Stimulated activated CD4-positive, alpha-beta T cell treated with anti-CD3 and anti-CD28 coated beads, Interleukin-15, amount 100 ng/mL, for 24 hours (primary cell): ENCODE measurements at places on chromosomes 7 and 10.

- DNase-seq, result no peak
Measured at GRCh38 chr7:68063171-68063570, 1066.5 kb downstream of the TYW1 start.

DNA sequence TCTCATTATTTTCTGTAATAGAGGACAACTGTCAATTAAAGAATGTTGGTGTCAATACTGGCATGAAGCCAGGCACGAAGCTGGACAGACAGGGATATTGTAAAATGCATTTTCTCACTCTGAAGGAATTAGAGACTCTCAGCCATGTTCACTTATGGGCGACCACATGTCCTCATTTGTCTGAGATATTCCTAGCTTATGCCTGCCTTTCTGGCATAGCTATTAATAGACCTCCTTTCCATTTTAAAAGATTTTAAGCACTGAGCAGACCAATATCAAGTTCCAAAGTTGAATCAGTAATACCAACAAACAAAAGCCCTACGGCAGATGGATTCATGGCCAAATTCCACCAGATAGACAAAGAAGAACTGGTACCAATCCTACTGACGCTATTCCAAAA is 589.9 kb downstream of the GRM8 start:
- DNase-seq, result no peak

DNA sequence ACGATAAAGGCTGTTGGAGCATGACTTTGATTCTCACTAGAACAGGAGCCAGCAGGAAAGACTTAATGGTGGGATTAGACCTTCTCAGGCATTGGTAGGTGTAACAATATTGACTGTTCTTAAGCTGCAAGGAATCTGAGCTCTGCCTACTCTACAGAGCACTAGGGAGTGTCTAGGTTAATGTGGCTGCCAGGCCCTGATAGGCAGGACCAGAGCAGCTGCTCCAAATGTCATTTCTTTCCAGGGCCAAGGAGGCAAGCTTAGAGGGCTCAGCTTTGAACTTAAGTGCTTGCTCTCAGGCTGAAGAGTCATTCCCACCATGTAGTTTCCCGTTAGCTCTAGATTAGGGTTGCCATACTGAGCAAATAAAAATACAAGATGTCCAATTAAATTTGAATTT is 96.8 kb downstream of the RAB18 start:
- no peak for DNase-seq

DNA sequence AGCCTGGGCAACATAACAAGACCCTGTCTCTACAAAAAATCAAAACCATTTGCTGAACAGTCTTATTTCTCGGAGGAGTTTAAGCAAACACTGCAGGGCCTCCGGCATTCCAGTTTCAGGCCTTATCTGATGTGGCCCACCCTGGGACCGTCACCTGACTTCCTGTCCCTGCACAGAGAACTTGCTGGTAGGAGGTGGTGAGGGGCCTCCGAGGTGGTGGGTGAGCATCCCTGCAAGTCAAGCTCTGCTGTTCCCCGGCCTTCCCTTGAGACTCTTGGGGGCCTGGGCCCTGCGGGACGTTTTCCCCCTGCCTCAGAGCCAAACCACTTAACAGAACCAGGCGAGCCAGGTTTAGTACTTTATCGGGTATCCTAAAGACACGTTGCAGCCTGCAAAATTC is 44.5 kb upstream of the AP5Z1 start:
- no peak for DNase-seq

DNA sequence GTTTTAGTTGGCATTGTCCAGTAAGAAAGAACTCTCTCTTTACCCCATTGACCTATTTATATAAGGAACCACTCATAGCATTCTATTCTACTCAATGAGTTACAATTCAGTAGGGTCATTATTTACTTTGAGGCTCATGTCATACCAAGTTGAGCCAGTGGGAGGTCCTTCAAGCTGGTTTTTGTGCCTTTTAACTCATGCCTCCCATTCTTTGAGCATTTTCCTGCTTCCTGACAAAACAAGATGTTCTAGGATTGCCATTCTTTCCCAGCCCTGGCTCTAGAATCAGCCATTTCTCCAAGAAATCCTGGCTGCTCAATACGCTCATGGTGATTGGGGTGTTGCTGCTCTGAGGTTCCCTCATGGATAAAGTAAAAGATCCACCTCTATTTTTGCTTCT is 250.1 kb downstream of the ABCA13 start:
- no peak for DNase-seq

GRCh38 chr10:76403912-76404311 is 972.5 kb downstream of the LRMDA start:
- DNase-seq, result no peak

GRCh38 chr10:92126100-92126650 is 164.7 kb downstream of the CPEB3 start:
- DNase-seq, result no peak

DNA sequence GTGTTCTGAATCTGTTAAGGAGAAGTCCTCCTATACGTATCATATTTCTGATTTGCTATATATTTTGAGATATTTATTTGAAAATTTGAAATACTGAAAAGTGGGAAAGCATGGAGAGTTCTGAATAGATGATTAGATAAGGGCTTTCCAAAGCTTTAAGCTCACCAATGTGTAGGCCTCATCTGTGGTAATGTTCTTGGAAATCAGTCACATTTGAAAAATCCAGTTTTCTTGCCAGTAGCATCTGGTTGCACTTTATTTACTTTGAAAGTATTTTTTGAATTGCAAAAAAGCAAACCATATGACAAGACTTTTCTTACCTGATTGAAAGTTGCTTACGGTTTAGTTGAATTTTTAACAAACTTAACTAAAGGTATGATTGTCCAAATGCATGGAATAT is 21.7 kb downstream of the ADD3 start:
- DNase-seq, result no peak

- DNase-seq, result no peak
Measured at GRCh38 chr10:107611115-107611514, 446.6 kb upstream of the SORCS1 start.

DNA sequence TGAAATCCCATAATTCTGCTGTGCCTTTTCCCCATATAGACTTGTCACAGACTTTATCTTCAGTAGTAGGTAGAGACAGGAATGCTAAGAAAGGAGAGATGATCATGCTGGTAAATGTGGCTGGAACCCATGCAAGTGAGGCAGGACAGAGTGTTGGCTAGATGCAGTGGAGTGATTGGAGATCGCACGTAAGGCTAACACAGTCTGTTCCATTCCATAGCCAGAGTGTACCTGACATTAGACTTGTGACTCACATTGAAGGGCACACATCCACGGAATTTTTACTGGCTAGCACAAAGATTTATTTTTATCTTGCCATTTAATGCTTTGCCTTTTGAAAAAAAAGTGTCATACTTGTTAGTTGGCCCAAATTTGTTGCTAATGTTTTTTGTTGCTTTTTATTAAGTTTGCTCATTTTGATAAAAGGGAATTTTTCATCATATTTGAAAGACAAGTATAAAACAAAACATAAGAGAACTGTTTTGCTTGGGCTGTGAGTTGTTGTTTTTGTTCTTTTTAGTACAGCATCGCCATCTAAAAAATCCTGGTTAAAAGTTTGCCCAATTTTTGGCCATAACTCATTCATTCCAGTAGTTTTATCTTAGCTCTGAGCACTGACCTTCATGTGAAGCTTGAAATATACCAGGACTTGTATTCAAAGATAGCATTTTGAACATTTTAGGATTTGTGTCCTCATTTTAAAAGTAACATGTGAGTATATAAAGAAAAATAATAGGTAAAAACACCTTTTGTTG is 81.0 kb downstream of the CPED1 start:
- no peak for DNase-seq

GRCh38 chr7:50448823-50449222 is 1.3 kb downstream of the FIGNL1 start:
- DNase-seq, result no peak

GRCh38 chr10:63467841-63468240 is 2.1 kb upstream of the JMJD1C start:
- no peak for DNase-seq

DNA sequence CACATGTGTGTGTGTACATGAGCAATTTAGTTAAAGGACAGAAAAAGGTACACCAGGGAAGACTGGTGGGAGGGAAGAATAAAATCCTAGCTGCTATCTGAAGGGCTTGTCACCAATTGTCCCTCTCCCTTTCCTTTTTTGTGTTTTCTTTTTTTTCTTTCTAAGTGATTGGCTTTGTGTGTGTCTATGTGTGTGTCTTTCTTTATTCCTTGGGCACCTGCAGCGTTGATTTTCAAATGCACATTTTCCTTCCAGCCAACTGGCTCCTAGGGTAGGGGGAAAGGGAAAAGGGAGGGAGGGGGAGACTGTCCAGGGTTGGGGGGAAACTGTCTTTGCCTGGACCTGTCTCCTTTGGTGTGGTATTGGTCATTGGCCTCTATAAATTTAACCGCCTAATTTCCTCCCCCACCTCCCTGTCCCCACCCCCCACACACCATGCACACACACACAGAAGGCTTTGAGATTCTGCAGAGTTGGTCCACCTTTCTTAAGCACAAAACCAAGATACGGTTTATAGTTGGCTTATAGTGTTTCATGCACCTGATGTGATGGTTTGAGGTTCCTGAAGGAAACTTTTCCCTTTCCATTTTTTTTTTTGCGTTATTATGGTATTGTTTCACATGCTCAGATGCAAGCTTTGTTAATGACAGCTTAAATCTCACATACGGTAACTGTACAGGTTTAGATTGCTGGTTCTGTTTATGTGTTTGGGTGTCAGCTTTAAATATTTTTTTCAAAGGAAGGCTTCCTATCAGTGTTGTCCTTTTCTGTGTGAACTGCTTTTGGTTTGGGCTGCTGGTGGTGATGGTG is 2.6 kb downstream of the AUTS2 start:
- DNase-seq, result no peak

GRCh38 chr10:5546891-5547680 is 22.3 kb downstream of the CALML3 start:
- no peak for DNase-seq

DNA sequence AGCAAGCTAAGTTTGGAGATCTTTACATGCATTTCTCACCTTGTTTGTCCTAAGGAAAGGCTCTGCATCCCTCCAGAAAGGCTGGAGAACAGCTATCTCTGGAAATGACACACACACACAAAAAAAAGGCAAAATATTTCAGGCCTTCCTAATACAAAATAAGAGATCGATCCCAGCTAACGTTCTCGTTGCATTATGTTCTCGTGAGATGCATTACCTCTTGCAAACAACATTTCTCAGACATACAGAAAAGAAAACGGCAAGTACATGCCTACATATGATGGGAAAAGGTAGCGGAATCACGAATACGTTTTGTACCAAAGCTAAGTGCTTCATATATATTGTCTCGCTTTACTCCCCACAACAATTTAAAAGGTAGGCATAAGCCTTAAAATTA is 488 bp downstream of the MTERF1 start:
- no peak for DNase-seq

GRCh38 chr10:3295582-3296151 is 123.1 kb upstream of the PITRM1 start:
- DNase-seq, result no peak

- no peak for DNase-seq
Measured at GRCh38 chr10:70169649-70170364, 507 bp downstream of the SAR1A start.

- no peak for DNase-seq
Measured at GRCh38 chr10:110679486-110680272, 35.5 kb downstream of the RBM20 start.

- no peak for DNase-seq
Measured at GRCh38 chr7:43198599-43199090, 86.2 kb downstream of the HECW1 start.

DNA sequence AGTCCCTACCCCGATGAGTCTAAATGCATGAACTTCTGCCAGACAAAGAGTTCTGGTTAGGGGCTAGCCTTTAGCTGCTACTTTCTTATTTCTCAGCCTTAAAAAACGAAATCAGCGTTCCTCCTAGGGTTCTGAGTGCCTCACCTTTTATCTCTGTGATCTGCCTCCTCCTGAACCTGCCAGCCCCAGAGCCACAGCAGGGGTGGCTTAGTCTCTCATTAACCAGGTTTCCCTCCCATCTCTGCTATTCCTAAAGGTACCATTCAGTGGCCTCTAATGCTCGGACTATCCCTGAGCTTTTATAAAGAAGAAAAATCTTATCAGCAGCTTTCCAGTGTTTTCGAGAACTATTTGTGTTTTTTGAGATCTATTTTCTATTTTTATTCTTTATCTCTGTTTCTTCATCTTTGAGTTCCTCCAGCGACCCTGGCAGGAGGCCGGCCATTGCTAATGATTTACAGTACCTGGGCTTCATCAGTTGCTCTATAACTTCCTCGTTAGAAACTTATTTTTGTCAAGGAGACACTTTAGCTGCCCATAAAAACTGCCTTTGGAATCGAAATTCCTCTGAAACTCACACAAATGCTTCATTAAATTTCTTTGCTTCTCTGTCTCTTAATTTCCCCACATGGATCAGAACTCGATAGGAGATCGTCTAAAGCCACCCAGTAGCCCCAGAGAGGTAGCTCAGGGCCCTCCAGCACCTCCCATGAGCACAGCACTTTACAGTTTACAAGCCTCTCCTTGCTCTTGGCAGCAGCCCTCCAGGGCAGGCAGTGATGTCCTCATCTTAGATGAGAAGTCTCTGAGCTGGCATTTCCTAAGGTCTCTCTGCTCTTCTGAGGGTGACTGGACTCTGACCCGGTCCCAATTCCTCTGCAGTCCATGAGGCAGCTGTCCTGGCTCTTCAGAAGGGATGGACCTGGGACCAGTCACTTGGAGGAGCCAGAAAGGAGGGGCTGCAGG is 149.1 kb downstream of the EBF3 start:
- DNase-seq, result no peak

DNA sequence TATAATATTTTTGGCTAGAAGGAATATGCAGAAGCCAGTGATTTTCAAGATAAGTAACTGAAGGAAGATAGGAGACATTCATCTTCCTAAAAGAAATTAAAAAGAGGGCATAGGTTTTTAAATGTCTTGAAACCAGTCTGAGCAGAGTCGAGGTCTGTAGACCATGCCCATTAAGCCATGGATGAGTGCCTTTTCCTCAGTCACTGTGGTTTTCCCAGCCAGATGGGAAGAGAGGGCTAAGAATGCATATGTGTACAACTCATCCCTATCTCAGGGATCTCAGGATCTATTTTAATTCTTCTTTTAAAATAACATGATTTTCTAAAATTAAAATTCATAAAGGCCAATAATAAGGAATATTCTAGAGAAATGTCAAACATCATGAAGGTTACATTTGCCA is 112.8 kb downstream of the PPP1R3A start:
- DNase-seq, result no peak

DNA sequence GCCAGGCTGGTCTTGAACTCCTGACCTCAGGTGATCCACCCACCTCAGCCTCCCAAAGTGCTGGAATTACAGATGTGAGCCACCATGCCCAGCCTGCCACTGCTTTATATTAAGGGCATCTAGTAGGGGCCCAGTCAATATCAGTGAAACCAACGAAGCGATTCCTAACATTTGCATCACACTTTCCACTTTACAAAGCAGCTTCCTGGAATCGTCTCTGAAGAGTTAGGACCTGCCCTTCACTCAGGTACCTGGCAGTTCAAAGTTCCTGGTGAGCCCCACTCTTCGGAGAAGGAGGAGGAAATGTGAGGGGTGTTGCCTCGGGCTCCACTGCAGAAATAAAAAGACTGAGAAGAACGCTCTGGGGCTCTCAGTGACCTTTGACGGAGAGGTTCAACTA is 31.1 kb upstream of the EZH2 start:
- peak; percentile 61 for DNase-seq
